ENCODE measurements at places on chromosomes 11 and 22.

- DNase-seq = peak; percentile 35
Measured at GRCh38 chr11:132347156-132348090, 977.0 kb downstream of the NTM start.

- peak; percentile 43 for DNase-seq
Measured at GRCh38 chr11:34916843-34917770, 689 bp downstream of the PDHX start.

DNA sequence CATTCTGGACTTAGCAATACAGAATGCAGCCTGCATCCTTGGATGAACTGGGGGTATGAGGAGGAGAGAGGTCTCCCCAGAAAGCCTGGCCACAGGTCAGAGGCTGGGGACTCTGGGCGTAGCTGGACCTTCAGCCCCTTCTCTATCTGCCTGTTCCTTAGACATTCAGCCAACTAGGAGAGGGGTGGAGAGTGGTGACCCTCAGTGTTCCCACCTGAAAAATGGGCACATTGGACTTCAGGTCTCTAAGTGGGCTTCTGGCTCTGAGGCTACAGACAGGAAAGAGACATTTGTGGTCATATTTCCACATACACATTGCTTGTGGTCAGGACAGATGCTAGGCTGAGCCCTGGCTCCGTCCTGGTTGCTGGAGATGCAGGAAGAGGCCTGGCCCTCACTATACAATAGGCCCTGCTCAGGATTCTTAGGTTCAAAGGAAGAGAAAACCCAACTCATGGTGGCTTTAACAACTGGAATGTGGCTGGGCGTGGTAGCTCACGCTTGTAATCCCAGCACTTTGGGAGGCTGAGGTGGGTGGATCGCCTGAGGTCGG is 30.1 kb upstream of the CBX7 start:
- no peak for DNase-seq

DNA sequence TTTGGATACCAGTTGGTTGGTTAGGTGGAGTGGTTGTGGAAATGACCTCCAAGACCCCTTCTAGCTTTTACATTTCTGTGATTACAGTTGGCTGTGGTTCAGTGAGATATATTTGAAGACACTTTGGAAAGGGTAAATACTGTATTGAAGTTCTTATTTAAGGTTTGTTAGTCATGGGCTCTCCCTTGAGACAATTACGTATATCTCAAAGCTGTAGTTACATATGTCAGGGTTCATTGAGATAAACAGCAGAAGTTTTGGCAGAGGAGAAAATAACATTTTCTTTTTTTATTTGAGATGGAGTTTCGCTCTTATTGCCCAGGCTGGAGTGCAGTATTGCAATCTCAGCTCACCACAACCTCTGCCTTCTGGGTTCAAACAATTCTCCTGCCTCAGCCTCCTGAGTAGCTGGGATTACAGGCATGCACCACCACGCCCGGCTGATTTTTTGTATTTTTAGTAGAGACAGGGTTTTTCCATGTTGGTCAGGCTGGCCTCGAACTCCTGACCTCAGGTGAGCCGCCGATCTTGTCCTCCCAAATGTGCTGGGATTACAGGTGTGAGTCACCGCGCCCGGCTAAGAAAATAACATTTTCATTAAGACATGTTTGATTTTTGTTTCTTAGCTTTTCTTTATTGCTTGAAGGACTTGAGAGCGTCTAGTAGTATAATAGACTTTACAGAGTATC is 1.9 kb downstream of the RNF121 start:
- no peak for DNase-seq

- DNase-seq = peak; percentile 78
Measured at GRCh38 chr22:38126928-38127668, 16.6 kb upstream of the BAIAP2L2 start.
